Pancreas (tissue), 10 donors: ENCODE measurements at places on chromosomes 16 and 17. TPM values are rescaled to one million over a fixed set of nuclear protein-coding genes. Genes with fewer than 3 reads are reported as not detected.

The TBC1D26 gene
- not detected for total RNA-seq

The C16orf54 gene
- 0.24 TPM for total RNA-seq

The RSKR gene
- total RNA-seq: 6.1 TPM

The CDH8 gene
- total RNA-seq: 0.16 TPM

DNA sequence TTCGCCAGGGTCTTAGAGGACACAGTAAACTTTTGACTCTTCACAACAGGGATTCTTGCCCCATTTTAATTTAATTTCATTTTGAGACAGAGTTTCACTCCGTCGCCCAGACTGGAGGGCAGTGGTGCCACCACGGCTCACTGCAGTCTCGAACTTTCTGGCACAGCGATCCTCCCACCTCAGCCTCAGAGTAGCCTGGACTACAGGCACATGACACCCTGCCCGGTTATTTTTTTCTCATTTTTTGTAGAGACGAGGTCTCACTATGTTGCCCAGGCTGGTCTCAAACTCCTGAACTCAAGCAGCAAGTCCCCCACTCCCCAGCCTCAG is 329 bp upstream of the NLE1 start:
- H3K36me3 ChIP-seq: peaks cover 6% of the 10 kb centered on the region
- no peaks in the 10 kb centered on the region for H3K27me3 ChIP-seq
- H3K4me1 ChIP-seq: peaks cover 3% of the 10 kb centered on the region
- no peak overlapping the region for H3K27ac ChIP-seq
- no peak for DNase-seq

DNA sequence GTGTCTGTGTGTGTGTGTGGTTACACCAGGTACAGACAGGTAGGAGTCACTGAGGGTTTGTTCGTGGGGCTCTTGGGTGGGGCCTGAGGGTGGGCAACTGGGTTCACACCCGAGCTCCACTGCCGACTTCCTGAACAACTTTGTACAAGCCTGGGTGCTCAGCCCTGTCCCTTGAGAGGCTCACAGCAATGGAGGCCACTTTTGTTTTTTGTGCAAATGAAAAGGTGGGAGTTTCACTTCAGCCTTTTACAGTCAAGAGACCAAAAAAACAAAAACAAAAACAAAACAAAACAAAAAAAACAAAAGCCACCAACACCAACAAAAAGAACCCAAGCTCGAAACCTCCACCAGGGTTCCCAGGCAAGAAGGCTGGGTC is 2.4 kb downstream of the RHBDF2 start:
- no peak for DNase-seq
- peak overlapping the region; percentile 92 for H3K27ac ChIP-seq
- H3K4me1 ChIP-seq: peaks cover 29% of the 10 kb centered on the region
- no peak overlapping the region for H3K4me3 ChIP-seq
- no peaks in the 10 kb centered on the region for H3K27me3 ChIP-seq
- no peaks in the 10 kb centered on the region for H3K36me3 ChIP-seq

GRCh38 chr17:17725011-17725751 is 43.9 kb downstream of the RAI1 start:
- H3K36me3 ChIP-seq: no peaks in the 10 kb centered on the region
- H3K27me3 ChIP-seq: no peaks in the 10 kb centered on the region
- H3K27ac ChIP-seq: no peak overlapping the region
- no peak for DNase-seq
- H3K4me3 ChIP-seq: no peak overlapping the region

DNA sequence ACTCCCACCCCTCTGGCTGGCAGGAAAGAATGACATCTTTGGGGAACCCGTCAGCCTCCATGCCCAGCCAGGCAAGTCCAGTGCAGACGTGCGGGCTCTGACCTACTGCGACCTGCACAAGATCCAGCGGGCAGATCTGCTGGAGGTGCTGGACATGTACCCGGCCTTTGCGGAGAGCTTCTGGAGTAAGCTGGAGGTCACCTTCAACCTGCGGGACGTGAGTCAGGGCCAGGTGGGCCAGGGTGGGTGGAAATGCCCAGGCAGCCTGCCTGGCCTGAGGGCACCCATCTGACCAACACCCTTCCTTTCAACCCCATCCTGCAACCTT is 8.1 kb upstream of the DCAF7 start:
- no peak overlapping the region for H3K27ac ChIP-seq
- DNase-seq: no peak

DNA sequence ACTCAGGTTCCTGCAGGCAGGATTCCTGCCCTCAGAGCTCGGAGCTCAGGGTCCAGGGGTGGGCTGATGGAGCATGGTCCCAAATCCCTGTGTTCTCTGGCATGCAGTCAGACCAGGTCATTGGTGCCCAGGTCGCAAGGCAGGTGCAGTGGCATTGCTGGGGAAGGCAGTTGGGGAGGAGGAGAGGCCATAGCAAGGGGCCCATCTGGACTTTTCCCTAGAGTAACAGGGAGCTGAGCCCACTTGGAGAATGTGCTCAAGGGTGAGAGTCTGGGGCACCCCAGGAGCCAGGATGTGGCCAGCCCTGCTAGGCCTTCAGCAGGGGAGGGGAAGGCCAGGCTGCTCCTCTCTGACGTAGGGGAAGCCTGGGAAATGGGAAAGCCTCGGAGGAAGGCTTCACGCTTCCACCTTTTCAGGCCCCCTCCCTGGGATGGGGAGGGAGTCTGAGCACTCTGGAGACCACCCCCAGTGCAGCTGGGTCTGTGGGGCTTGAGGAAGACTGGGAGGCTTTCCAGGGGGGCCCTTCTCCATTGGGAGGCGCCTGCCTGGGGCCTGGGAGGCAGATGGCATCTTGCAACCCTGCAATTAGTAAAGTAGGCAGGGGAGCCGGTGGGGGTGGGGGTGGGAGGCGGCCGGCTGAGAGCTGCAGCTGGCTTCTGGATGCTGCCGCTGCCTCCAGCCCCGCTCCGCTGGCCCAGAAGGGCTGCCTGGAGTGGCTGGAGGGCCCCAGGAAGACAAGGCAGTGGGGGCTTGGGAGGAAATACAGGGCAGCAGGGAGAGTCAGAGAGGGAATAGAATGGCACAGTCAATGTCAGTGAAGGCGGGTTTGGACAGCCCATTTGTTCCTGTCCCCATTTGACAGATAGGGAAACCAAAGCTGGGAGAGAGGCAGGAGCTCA is 21.1 kb upstream of the DOK4 start:
- H3K27ac ChIP-seq: no peak overlapping the region
- no peaks in the 10 kb centered on the region for H3K36me3 ChIP-seq
- no peak overlapping the region for H3K4me3 ChIP-seq

DNA sequence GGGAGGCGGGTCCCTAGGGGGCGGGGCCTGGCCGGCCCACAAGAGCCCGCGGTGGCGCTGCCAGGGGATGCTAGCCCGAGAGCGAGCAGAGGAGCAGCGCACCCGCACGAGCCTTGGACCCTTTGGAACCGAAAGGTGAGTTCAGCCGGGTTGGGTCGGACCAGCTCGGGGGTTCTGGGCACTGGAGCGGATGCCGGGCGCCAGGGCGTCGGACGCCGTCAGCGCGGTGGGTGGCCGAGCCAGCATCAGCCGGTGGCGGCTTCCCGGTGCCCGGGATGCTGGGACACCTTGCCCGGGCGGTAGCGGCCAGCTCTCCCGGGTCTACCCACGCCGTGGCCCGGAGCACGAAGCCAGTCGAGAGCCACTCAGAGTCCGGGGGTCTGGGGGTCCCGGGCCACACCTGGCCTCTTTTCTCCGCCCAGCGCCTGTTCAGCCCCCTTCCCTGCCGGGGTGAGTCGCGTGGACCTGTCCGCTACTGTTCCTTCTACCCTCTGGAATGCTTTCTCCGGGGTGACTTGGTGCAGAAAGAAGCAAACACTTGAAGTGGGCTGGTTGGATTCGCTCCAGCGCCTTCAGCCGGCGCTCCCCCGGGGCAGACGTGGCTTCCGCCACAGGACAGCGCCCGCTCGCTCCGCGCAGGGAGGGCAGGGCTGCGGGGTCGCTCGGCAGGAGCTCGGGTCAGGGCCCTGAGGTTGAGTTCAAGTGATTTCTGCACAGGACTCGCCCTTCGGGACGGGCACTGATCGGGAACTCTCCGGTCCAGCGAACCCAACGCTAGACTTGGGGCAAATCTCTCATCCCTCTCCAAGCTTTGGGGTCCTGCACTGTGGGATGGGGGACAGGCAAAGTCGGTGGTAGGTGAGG is at the start of gene SCNN1G:
TSS of gene SCNN1G (plus strand) at position 67 of the 864 bp plus-strand sequence. CDS start 3,527 bp downstream, outside the sequence.
- no peaks in the 10 kb centered on the region for H3K4me1 ChIP-seq

- peak; percentile 40 for DNase-seq
- no peak overlapping the region for H3K27ac ChIP-seq
- no peak overlapping the region for H3K4me3 ChIP-seq
- no peaks in the 10 kb centered on the region for H3K4me1 ChIP-seq
- H3K27me3 ChIP-seq: no peaks in the 10 kb centered on the region
- peaks cover 4% of the 10 kb centered on the region for H3K36me3 ChIP-seq
Measured at GRCh38 chr17:283911-284675, 68.5 kb downstream of the RPH3AL start.
